ENCODE measurements at places on chromosomes 3 and 15.
A peak's percentile ranks its signal among the peaks of the same experiment; 100 is the strongest.

DNA sequence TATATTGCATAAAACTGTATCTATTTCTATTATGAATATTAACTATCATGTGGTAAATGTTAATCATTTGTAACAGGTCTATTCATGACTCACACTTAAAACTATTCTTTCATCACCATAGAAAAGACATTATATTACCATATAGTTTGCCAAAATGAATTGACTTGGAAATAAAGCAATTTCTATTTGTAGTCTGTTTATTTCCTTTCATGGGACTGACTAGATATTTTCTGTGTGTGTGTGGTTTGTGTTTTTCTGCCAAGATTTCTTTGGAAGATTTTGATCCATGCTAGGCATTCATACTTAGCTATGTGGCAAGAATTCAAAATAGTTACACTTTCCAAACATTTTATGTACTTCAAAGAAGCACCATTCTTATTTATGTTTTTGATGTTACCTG is 522.5 kb upstream of the AGTR1 start:
- DNase-seq = no peak

DNA sequence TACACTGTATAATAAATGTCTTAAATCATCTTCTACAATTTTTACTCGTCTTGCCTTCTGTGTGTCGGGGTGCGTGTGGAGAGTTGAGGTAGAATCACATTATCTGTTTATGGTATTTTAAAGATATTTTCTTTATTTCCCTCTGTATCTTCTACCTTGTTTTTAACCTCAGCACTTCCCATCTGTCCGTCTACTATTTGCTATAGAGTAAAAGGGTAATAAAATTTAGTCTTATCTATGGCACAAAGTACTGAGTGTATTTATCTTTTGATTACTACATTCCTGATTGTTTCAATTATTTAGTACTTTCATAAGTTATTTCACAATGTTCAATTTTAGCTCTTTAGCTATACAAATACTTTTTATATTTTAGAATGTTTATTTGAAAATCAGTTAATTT is 62.2 kb downstream of the TRPC1 start:
- no peak for DNase-seq

DNA sequence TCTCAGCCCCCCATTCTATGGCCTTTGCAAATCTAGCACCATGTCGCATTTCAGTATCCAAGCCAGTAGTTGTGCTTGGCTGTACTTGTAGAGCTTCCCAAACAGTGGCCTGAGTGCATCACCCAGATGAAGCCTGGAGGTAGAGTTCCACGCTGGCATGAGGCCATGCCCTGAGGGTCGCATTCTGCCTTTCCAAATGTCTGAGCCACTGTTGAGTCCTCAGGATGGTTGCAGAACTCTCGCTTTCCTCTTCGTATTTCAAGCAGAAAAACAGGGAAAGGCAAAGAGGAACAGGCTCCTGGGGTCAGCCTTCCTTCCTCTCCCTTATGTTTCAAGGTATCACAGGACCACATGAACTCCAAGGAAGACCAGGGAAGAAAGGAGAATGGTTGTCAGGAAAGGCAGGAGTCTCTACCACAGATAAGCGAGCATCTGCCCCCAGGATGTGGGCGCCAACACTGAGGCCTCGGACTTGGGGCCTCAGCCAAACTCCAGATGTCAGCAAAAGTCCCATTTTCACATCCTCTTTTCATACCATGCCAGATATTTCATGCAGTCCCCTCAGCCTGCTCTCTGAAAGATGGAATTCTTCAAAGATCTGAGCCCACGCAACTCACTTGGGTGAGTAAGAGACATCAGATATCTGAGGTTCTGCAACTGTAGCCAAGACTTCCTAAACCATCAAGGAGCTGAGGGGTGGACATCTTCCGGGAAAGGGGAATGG is 19.4 kb upstream of the PRR20G start:
- peak; percentile 10 for DNase-seq

- no peak for DNase-seq
These were observed 98.5 kb upstream of the MME start for GRCh38 chr3:154981664-154982063.

DNA sequence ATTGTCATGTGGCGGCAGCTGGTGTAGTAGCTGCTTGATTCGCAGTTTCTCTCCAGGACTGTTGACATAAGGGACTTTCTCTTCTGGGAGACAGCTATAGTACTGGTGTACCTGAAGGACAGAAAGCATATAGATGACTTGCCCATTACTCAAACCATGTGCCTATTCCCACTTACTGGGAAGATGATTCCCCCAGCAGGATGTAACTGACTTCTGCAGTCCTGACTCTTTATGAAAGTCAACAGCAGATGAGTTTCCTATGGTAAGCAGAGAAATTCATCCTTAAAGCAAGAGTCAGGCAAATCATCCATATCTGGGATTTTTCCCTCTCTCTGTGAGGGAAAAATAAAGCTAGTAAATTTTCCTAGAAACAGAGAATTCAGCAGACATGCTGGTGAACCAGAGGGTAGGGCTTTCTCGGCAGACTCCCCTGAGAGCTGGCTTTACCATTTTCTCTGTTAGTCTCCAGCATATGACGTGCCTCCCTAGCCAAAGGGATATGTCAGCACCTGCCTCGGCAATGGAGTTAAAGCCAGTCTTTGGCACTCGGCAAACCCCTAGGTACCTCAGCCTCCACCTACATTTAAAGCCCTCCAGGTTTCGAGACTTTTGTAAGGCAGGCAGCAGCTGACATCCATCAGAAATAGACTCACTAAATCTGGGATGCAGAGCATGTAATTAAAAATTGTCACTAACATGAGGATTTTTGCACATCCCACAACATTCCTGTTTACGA is 62.1 kb downstream of the PRICKLE2 start:
- DNase-seq = no peak

DNA sequence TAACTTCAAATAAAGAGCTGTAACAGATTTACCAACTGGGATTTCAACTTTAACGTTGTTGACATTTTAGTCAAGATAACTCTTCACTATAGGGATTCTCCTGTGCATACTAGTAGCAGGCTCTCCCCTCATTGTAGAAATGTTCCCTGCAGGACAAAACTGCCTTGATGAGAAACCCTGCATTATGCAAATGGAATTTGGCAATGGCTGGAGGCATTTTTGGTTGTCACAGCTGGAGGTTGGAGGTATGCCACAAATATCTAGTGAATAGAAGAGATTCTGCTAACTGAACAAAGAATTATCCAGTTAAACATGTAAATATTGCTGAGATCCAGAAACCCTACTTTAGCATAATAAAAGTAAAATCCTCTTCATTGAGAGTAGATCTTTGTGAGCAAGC is 928.8 kb upstream of the ALCAM start:
- DNase-seq = no peak

DNA sequence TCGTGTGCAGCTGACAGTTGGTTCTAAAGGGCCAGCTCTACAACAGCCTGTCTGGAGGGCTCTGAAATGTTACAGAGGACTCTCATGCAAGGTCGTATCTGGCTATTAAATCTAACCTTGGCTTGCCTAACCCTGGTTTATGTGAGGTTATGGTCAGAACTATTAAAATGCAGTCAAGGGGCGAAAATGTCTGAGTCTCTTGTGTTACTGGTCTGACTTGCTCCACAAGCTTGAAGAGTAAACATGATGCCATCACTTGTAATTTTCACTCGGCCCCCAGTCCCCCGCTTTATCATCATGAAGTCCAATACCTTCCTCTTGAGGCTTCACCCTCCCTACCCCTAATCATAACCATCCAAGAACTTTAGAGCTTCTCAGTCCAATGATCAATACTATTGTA is 9.4 kb downstream of the ENTPD3 start:
- no peak for DNase-seq

DNA sequence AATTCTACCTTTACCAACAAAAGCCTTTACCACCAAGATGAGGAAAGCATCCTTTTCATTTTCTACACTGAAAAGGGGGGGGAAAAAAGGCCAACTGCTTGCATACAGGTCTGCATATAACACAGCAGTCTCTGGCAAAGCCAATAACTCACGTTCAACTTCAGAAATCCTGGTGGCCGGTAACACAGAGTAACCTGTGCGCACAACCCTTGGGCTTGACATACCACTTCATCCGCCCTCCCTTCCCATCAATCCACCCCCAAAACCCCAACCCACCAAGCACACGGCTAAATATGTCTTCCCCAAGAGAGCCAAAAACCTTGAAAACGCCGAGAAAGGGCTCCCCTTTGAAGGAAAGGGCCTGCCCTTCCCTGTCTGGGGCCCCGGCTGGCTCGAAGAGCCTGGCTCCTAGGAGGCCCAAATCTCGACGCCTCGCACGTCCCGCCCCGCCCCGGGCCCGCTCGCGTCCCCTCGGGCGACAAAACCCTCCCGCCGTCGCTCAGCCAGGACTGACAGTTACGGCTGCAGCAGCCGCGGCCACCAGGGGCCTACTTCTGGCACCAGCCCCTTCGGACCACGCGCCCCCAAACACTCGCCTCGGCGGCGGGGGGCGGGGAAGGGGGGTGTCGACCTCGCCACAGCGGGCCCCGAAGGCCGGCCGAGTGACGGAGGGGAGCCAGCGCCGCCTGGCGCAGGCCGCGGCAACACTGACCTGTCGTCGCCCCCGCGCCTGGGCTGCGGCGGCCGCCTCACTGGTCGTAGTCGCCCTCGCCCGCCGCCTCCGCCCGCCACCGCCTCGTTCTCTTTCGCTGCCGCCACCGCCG is 835 bp downstream of the UBE3A start:
- DNase-seq = peak; percentile 79

DNA sequence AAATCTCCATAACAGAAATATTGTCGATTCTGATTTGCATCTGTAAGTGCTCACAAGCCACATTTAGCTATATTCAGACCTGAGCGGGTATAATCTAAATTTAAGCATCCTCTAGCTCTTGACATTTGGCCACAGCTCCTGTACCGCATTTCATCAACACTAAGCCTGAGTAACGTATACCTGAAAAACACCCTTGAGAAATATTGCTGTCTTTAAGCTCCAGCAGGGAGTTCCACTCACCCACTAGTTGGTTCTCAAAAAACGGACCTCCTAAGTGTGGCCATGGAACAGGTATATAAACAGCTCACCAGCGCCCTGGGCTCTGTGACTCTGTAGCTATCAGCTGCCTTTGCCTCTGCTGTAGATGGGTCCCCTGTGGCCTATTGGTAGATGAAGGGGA is 80.7 kb downstream of the ABI3BP start:
- DNase-seq = no peak

DNA sequence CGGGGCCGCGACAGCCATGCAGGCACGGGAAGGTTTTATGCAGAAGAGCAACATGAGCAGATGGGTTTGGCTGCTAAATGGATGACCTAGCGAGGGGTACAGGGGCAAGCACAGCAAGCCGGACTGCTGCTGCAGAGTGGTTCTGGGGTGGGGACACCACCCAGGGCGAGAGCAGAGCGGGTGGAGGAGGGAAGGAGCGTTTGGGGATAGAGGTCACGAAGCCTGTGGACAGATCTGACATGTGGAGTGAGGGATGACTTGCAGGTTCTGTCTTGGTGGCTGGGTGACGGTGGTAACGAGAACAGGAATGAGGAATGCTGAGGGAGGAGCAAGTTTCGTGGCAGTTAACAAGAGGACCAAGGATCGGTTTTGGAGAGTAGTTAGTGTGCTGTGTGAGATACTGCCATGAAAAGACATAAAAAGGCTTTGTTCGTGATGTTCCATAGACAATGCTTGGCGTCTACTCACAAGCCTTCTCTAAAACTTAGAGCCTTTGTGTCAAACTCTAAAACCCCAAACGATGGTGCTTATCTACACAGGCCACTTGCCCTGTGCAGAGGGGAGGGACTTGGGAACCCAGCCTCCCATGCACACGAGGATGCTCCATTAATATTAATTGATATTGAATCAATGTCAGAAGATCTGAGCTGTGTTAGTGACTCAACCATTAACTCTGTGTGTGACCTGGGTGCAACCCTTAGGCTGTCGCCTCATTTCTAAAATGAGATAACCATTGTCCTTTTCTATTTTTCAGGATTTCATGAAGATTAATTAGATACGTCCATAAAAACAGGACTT is 132.7 kb upstream of the SLC2A2 start:
- no peak for DNase-seq

DNA sequence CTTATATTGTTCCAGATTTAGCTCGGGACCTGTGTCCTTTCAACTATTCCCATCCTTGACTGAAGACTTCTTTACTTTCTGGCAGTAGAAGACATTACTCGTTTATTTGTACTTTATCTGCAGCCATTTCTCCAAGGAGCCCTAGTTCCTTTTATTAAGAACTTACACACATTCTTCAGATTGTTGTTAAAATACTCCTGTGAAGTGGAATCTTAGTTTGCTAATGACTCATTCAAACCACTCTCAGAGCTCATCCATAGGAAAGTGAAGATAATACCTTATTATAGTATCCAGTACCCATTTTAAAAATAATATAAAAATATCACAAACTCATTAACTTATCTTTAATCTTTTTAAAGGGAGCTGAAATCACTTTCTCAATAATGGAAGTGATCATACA is 63.5 kb downstream of the C3orf70 start:
- DNase-seq = no peak

GRCh38 chr3:88807491-88808105 is 299.8 kb upstream of the EPHA3 start:
- DNase-seq = no peak

GRCh38 chr3:145692751-145693150 is 468.2 kb downstream of the PLOD2 start:
- no peak for DNase-seq

- no peak for DNase-seq
These were observed 36.6 kb downstream of the MUC20 start for GRCh38 chr3:195757438-195757770.

- DNase-seq = no peak
These were observed 84.5 kb downstream of the RPL22L1 start for GRCh38 chr3:170785454-170785853.

- peak; percentile 70 for DNase-seq
These were observed 24.3 kb downstream of the TBC1D21 start for GRCh38 chr15:73897441-73898261.

DNA sequence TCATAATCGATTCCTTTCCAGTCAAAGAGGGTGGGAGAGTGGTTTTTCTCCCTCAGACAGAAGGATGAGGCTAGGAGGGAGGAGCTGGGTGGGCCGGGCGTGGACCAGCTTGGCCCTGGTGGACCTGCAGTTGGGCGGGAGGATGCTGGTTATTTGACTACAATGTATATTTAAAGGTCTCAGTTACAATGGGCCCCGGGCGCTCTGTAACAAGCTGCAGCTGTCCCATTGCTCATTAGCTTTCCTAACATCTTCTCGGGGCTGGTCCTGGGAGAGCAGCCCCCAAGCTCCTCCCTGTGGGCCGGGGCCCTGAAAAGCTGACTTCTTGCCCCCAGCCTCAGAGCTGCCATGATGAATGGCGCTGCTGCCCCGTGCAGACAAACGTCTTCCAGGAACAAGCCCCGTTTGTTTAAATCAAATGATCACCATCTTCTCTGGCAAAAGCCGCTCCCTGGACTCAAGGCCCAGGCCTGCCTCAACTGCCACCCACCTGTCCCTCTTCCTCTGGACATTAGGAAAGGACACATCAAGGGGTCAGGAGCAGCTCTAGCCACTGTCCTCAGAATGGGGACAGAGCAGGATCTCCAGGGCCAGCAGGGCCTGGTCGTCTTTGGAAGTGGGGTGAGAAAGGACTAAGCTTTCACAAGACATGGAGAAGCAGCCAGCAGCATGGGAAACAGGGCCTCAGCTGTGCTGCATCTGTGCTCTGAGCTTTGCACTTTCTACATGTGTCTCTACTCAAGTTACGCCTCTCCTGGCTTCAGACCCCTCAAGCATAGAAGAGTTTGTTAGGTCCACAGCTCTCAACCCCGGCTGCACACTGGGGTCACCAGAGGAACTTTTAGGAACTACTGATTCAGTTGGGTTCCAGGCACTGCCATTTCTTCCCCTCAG is 38.6 kb downstream of the MAGEF1 start:
- no peak for DNase-seq

All from NAMALWA (cell line).